ENCODE measurements at places on chromosomes 16 and 17. TPM values are rescaled to one million over a fixed set of nuclear protein-coding genes. Genes with fewer than 3 reads are reported as not detected.

COIL gene
- 13.9 TPM for total RNA-seq

SEZ6L2 gene
- 1.1 TPM for total RNA-seq

SLC46A1 gene
- 8.2 TPM for total RNA-seq

STH gene
- total RNA-seq = not detected

PRM2 gene
- total RNA-seq = not detected

CES3 gene
- total RNA-seq = 0.22 TPM

ALOX12 gene
- total RNA-seq = not detected

NRN1L gene
- 0.75 TPM for total RNA-seq

KAT8 gene
- 65.2 TPM for total RNA-seq

KRT40 gene
- 11.0 TPM for total RNA-seq

TAC4 gene
- 0.75 TPM for total RNA-seq

C1QTNF8 gene
- total RNA-seq = not detected

PRKCB gene
- total RNA-seq = 1.4 TPM

KRTAP4-3 gene
- total RNA-seq = not detected

KRT27 gene
- 0.18 TPM for total RNA-seq

MAP2K6 gene
- 22.8 TPM for total RNA-seq

MYLK3 gene
- total RNA-seq = 14.8 TPM

NUTF2 gene
- total RNA-seq = 47.8 TPM

WFIKKN1 gene
- total RNA-seq = 0.22 TPM

CENPN gene
- total RNA-seq = 13.7 TPM

HOXB9 gene
- 0.31 TPM for total RNA-seq

WSCD1 gene
- total RNA-seq = 36.8 TPM

ZP2 gene
- 0.09 TPM for total RNA-seq

MGAT5B gene
- total RNA-seq = 0.40 TPM

NCBP3 gene
- 33.4 TPM for total RNA-seq

ZNF287 gene
- 6.9 TPM for total RNA-seq

TOB1 gene
- total RNA-seq = 19.8 TPM

CDH13 gene
- 47.9 TPM for total RNA-seq

ANKFN1 gene
- 0.13 TPM for total RNA-seq

GPR179 gene
- total RNA-seq = 0.22 TPM

HAP1 gene
- total RNA-seq = 0.04 TPM

INO80E gene
- 32.9 TPM for total RNA-seq

KCNH4 gene
- total RNA-seq = not detected

CDK5R1 gene
- 4.4 TPM for total RNA-seq

KIF2B gene
- total RNA-seq = not detected

PYY gene
- total RNA-seq = not detected

KCNJ18 gene
- total RNA-seq = not detected

DHRS7C gene
- 143 TPM for total RNA-seq

TMEM238L gene
- total RNA-seq = not detected

DPEP2 gene
- total RNA-seq = 0.75 TPM

Data from muscle of leg (tissue), 16 donors.